ENCODE measurements at places on chromosomes 1 and 21. TPM values are rescaled to one million over a fixed set of nuclear protein-coding genes. Genes with fewer than 3 reads are reported as not detected.

CRP gene
- 1.9 TPM for total RNA-seq

PGM1 gene
- total RNA-seq = 104 TPM

MINDY1 gene
- total RNA-seq = 40.4 TPM

BLZF1 gene
- total RNA-seq = 20.5 TPM

ARHGEF10L gene
- total RNA-seq = 77.5 TPM

DNA sequence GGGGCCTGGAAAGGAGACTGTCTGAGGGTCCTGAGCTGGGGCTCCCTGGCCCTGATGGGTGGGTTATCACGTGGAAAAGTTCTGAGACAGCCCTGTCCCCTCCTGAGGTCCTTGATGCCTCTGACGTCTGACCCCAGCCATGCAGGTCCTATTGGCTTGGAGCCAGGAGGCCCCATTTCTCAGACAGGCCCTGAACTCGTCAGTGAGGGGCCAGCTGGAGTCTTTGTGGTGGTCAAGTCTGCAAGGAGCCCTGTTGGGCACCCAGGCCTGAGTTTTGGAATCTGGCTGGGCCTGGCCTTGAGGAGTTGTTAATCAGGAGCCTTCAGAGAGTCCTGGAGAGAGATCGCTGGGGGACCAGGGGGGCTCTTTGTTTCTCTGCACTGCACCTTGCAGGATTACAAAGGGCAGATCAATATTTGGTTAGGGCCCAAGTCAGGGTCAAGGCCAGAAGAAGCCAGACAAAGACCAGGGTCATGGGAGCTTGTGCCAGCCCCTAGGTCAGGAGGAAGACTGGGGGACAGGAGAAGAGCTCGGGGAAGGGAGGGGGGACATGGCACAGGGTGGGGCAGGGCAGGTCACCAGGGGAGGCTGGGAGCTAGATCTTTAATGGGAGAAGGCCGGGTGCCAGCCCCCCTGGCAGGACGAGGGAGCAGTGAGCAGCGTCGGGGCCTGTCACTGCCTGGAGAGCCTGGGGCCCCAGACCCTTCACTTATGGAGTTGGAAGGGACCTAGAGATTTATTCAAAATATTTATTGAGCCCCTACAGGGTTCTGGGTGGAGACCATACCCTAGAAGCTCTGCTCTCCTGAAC is 83.2 kb downstream of the PTPRU start:
- DNase-seq = no peak

DNA sequence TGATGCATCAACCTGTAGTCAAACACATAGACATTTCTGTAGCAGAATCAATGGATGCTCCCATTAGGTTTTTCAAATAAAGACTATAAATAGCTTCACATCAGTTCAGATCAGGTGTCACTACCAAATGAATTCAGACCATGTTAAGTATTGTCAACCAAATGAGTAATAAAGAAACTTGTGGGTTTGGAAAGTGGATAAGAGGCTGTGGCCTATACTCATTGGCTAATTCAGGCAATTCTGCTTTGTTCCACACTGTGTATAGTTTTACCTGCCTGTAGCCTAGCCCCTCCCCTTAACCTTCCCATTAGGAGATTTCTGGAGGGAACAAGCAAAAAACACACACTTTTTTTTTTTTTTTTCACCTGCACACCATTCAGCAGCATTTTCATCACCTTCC is 321.2 kb downstream of the HLX start:
- DNase-seq = no peak

- no peak for DNase-seq
Measured at GRCh38 chr1:206589206-206589605, 23.1 kb downstream of the EIF2D start.

- DNase-seq = no peak
Measured at GRCh38 chr1:57922130-57922529, 498.3 kb upstream of the DAB1 start.

DNA sequence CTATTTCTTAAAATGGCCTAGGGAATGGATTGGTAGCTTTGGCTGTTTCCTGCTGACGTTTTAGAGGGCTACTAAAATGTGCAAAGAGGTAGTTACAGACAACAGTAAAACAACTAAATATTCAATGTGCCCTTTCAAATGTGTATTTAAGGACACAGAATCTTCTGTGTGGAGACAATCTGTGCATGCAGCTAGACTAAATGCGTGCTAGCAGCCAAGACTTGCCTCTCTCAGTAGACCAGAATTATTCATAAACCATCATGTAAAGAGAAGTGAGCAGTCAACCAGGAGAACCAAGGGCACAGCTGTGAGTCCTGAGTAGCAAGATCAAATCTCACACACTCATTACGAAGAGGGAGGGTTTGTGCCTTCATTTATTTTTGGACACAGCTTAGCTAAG is 160.2 kb upstream of the GREM2 start:
- DNase-seq = no peak

GRCh38 chr1:119442756-119443155 is 27.8 kb downstream of the HSD3B2 start:
- no peak for DNase-seq

GRCh38 chr1:59278780-59279354 is 18.0 kb upstream of the FGGY start:
- DNase-seq = no peak

DNA sequence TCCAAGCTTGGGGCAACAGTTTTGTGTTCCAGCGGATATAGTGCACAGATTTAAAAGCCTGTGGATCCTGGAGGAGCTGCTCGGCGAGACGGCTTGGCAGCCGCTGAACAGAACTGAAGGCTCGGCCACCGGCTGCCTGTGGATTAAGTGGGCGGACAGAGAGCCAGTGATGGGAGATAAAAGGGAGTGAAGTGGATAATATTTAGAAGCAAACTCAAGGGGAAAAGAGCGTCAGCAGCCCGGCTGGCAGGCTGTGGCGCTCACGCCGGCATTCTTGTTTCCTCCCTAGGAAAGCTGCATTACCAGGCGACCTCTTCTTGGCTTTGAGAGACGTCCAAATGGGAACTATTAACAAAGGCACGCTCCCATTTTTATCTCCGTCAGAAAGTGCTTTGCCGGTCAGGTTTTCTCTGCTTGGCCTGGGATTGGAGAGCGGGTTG is 10.4 kb downstream of the TRABD2B start:
- no peak for DNase-seq

DNA sequence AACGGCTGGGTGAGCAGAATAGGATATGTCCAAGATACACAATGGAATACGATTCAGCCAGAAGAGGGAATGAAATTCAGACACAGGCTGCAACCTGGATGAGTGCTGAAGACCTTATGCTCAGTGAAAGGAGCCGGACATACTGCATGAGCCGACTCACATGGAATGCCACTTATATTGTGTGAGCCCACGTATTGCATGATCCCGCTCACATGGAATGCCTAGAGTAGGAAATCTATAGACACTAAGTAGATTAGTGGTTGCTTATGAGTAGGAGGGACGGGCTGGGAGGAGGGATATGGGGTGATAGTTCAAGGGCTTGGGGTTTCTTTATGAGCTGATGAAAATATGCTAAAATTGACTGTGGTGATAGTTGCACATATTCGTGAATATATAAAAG is 26.8 kb downstream of the TMPRSS2 start:
- DNase-seq = no peak

DNA sequence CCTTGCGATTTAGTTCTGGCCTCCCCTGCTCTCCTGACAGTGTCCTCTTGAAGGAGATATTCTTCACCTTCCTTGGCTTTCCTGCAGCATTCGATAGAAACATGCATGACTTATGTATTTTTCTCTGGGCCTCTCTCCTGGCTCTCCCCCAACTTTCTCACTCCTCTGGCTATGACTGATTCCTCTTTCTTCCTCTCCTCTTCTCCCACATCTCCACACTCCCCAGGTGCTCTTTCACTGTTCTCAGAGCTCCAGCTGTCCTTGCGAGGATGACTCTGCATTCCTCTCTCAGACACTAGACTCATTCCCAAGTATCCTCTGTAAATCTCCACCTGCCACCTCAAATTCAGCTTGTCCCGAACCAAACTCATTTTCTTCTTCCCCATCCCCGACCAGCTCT is 18.0 kb downstream of the LRRC42 start:
- DNase-seq = no peak

- DNase-seq = no peak
Measured at GRCh38 chr1:2644171-2644570, 11.4 kb upstream of the MMEL1 start.

DNA sequence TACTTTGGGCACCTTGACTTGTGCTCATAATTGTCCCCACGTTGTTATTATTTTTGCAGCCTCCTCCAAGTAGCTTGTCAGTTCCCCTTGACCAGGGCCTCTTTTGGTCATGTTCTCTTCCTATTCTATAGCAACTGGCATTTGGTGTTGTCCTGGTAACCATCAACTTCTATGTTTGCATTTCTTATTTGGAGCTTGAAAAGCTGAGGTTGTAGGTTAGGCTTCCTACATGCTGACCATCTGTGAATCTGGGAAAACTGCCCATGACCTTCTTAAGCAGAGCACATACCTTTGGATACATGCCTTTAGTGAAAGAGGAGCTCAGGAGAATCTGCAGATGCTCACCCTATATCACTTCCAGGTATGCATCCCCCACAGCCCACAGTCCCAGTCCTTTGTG is 160.8 kb downstream of the HHAT start:
- DNase-seq = no peak

GRCh38 chr1:22887491-22887890 is 85.2 kb downstream of the LACTBL1 start:
- DNase-seq = no peak

GRCh38 chr1:191590578-191590977 is 567.7 kb upstream of the RGS18 start:
- no peak for DNase-seq

DNA sequence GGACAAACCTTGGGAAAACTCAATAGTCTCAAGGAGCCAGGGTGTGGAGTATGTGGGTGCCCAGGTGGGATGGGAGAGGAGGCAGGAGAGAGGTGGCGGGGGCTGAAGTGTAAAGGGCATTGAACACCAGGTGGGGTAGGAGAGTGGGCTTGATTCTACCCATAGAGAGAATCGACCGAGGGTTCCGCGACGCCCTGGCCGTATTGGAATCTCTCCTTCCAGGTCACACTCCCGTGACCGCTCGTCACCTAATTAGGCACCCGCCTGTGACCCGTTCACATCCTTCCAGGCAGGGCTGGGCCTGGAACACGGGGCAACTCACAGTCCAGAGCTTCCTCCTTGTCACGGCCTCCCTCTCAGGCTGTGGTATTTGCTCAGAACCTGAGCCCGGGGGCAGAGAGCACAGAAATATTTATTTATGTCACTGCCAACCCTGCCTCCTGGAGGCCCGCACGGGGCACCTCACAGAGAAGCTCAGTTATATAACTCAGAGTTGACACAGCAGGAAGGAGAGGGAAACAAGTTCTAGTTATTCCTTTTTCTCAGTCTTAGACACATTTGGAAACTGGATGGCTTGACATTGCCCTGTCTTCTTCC is 12.0 kb downstream of the NCMAP start:
- peak; percentile 77 for DNase-seq

GRCh38 chr21:36717976-36718375 is 19.1 kb downstream of the SIM2 start:
- DNase-seq = no peak

GRCh38 chr1:71859806-71860205 is 422.5 kb downstream of the NEGR1 start:
- no peak for DNase-seq

DNA sequence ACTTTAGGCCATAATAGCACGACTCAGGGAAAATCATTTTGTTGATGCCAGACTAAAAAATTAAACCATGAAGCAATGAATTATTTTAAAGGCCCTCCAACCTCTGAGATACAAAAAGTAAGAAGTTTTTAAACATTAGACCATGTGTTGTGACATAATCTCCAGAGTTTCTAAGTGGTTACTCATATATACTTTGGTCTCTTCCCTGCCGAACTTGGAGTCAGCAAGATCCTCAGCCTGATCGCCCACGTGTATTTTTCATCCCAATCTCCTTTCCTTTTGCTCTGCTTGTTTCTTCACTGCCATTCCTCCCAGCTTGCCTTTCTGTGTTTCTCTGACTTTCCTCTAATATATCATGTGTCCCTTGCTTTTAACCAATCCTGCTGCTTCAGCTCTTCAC is 3.8 kb downstream of the ARV1 start:
- DNase-seq = no peak

DNA sequence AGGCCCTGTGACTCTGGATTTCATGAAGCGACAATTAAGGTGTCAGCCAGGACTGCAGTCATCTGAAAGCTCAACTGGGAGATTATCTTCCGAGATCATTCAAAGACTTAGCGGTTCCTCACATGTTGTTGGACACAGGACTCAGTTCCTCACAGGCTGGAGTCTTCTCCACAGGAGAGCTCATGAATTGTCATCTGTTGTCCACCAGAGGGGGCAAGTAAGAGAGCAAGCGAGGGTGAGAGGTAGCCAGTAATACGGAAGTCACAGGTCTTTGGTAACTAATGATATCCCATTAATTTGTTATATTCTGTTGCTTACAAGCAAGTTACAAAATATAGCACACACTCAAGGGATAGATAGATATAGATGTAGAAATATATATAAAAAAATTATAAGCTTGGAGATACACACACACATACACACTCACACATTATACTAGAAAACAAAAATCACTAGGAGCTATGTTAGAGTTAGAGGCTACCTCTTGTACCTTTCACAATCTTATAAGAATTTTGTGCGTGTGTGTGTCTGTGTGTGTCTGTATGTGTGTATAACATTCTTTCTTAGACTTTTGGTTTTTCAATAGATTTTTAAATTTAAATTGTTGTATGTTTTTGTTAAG is 1695.3 kb downstream of the BRINP3 start:
- DNase-seq = no peak

GRCh38 chr1:1665815-1666251 is 7.0 kb upstream of the CDK11B start:
- no peak for DNase-seq

GRCh38 chr1:63134501-63135173 is 187.7 kb upstream of the FOXD3 start:
- no peak for DNase-seq

Measured in colonic mucosa (tissue), 4 donors.